T-helper 17 cell (primary cell): ENCODE measurements at places on chromosomes 4 and X. TPM values are rescaled to one million over a fixed set of nuclear protein-coding genes. Genes with fewer than 3 reads are reported as not detected.

Gene F8A2
- total RNA-seq: not detected

Gene ARMCX4
- 9.9 TPM for total RNA-seq

Gene GUCY1B1
- total RNA-seq: 15.3 TPM

Gene TMEM271
- total RNA-seq: not detected

Gene TNIP3
- total RNA-seq: 0.12 TPM

Gene DMRTC1
- total RNA-seq: not detected

Gene MAP7D2
- not detected for total RNA-seq

Gene SAP30
- total RNA-seq: 4.0 TPM

Gene MAGEC2
- total RNA-seq: not detected

Gene PRR32
- not detected for total RNA-seq

Gene ETFDH
- total RNA-seq: 22.2 TPM

Gene PGRMC2
- 39.3 TPM for total RNA-seq

Gene SYTL4
- 8.2 TPM for total RNA-seq

- no peak for DNase-seq
Measured at GRCh38 chr4:152095701-152096070, 334.9 kb upstream of the GATB start.

DNA sequence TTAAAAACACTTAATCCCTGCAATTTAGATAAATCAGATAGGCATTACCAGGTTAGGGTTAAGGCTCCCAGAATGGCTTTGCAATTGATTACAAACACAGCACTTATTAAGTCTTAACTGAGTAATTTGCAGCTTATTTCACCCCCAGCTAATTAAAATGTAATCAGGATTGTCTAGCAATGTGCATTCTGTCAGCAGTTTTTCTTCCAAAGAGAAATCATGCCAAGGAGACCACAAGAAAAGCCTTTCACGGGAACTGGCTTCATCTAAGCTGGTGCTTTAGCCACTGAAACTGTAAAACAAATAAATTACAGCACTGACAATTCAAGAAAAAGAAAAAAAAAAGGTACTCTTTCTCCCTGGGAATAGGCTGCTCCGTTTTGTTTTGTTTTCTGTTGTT lies 2.1 kb downstream of the ANOS1 start:
- DNase-seq: no peak

DNA sequence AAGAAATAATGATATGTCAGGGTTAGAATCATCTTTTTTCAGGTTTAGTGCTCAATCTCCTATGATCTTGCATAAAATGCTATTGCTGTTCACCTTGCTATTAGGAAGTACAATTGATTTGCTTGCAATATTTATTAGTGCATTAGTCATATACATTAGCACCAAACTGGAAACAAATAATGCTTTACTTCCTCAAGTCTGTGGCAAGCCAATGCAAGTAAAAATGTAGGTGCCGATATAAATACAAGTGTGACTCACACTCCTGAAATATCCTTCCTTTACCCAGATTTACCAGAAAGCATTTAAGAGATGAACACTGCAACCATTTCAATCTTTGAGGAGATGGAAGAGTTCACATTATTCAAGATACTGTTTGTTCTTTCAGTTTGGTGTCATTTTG lies 1487.7 kb upstream of the ADGRL3 start:
- no peak for DNase-seq

- DNase-seq: no peak
Measured at GRCh38 chrX:13693341-13693961, 4.5 kb downstream of the RAB9A start.

DNA sequence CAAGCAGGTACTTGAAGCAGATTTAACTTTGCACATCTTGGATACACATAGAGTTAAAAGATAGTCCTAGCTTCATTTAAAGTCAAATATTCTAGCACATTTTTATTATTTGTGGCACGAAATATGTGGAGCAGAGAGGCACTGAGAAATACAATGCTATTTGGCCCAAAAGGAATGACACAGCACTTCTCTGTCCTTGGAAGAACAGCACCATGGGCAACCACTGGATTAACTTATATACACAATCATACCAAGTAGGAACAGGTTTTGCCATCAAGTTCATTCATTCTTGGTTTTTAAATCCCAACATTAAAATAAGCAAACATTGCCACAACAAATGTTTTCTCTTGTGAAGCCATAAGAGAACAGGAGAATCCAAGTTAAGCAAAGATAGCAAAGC lies 924 bp upstream of the ENAM start:
- DNase-seq: no peak

DNA sequence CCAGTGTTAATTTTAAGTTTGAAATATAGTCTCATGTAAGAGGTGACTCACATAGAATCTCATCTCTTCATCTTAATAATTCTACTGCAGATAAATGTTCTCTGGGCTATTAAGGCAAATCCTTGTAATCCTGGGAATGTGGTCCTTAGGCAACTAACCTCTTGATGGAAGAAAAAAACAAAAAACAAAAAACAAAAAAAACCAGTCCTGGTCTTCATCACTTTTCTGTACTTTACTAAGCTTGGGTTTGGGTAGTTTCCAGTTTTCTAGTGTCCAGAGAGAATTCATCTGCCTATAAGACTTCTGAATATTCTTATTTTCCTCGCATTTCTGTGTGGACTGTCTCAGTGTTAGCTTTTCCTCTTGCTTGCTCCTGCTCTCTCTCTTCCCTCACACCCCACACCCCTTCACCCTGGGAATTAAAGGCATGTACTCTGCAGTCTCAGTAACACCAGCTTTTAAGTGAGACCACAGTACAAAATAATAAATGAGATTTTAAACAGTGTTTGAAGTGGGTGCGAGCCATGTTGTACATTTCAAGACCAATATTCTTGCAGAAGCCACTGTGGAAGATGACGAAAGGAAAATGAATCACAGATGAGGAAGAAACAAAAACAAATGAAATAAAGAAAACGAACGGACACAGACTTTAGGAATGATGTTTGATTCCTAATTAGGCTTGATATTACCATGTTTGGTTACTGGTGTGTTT lies 51.7 kb downstream of the HAND2 start:
- no peak for DNase-seq

DNA sequence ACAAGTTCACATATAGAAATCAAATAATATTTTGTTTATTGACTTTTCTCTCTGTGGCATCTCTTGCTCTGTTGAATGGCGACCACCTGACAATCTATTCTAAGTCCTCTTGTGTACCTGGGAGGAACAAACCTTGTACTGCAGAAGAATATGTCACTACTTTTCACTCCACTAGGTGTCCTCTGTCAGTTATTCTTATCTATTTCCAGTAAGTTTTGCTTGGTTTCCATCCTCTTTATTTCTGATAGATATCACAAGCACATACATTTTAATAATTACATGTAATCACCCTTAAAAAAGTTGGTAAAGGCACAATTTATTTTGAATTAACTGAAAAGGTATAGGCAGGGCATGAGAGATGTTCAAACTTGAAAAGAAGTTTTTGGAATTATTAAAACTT lies 238.4 kb downstream of the SNCA start:
- DNase-seq: no peak

GRCh38 chr4:83388313-83388676 lies 53.6 kb upstream of the HPSE start:
- no peak for DNase-seq

DNA sequence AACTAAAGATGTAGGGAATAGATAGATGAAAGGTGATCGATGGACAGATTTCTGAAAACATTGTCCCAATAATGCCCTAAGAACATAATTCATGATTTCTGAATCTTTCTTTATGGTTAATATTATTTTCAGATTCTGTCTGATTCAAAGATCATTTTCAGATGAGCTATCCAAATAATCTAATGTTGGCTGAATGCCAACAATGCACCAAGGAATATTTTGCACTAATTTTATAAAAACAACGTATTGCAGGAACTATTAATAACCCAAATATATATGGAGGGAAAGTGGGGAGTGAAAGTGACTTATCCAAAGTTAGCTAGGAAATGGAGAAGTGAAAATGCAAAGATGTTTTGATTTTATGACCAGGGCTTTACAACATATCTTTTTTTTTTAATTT lies 1675.5 kb downstream of the STIM2 start:
- DNase-seq: no peak

DNA sequence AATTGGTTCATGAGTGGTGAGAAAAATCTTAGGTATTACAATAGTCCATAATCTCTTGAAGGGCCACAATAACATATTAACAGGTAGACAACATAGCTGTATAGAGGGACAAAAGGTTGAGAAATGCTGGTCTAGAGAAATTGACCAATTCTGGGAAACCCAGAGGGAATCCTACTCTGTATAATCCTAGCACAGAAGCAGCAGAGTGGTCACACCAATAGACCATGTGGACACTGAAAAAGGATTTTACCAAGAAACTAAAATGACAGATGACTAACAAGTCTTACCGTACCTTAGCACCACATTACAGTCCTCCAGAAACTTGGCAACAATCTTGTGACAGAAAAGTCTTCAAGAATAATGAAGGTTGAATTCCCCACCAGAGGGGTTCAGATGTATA lies 169.1 kb upstream of the PCDH18 start:
- DNase-seq: no peak

GRCh38 chrX:2226906-2227656 lies 273.7 kb downstream of the DHRSX start:
- DNase-seq: no peak

DNA sequence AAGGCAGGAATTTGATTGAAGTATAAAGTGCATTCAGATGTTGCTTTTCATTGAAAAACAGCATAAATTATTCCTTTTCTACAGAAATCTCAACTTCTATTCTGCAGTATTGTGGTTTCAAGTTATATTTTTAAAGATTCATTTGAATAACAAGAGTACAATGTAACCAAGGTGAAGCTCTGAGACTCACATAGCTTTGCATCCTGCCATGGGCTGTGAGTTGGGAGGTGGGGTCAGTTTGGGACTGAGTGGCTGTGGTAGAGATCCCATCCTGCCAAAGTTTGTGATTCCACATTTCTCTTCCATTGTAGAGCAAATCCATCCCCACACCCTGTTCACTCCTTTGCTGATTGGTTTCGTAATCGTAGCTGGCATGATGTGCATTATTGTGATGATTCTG lies 69.2 kb downstream of the KIT start:
- no peak for DNase-seq

- no peak for DNase-seq
Measured at GRCh38 chrX:103343105-103343504, 13.1 kb downstream of the TCEAL7 start.

- DNase-seq: no peak
Measured at GRCh38 chr4:159077702-159078495, 25.0 kb upstream of the RAPGEF2 start.

DNA sequence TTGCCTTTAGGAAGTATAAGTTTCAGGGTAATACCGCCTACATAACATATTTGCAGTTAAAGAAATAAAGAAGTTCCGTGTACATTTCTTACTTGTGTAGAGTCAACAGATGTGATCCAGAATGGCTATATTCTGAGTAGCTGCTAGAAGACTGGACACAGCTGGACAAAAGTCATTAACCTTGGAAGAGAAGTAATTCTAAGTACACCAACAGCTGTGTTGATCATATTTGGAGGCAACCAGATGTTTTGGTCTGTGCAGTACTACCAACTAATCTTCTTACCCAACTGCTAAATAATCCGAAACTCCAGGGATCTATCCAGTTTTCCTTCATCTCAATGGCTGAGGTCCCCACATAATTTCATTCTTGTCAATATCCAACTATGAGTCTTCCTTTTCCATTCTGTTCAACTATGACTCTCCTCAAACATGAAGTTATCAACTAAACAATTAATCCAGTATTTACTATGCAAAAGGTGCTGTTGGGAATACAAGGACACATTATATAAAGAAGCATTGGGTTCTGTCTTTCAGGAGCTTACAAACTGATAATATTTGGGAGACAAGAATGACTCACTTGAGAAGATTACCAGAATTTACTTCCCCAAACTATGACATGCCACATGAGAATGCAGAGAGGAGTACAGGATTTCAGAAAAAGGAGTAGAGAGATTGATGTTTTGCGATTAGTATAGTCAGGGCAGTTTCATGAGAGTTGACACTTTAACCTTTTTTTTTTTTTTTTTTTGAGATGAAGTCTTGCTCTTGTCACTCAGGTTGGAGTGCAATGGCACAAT lies 78.2 kb downstream of the COL4A6 start:
- DNase-seq: no peak

DNA sequence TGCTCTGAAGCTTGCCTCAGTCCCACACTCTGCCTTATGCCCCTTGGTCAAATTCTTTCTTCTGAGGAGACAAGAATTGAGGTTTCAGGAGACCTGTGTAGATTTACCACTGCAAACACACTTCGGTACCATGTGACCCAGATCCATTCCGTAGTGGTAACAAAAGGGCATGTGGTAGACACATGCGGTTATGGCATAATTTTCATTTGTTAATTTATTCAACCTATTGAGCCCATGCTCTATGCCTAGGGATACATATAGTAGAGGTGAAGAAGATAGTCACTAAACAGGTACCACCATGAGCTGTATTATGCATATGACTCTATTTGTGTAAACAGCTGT lies 190.9 kb downstream of the NDST4 start:
- DNase-seq: no peak

DNA sequence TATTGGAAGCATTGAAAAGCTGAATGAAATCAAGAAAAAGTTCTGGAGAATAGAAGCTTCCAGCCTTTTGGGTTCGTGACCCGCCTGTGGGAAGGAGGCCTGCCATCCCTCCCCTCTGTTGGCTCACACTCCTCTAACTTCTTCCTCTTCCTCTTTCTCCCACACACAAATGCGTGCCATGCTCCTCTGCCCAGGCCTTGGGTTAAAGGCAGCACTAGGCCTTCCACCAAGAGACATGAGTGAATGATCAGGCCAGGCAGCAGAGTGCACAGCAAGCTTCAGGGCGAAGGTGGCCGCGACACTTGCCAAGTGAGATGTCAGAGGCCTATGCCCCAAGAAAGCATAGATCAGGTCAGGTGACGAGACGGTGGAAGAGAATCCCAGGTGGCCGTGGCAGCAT lies 38.4 kb downstream of the FAM193A start:
- no peak for DNase-seq

DNA sequence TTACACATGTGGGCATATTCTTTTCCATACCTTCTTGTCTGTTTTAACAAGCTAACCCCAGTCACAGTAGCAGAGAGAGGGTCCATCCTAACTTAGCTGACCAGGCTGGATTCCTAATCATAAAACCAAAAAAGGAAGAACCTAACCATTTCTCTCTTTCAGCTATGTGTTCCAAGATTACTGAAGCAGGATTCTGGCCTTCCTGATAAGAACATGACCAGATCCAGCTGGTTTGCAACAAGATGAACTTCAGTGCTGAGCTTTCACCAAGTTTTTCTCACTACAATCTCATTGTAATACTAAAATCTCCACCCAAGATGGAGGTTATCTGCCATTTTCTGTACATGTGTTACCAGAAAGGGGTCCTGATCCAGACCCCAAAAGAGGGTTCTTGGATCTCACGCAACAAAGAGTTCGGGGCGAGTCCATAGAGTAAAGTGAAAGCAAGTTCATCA lies 20.4 kb upstream of the UBA6 start:
- no peak for DNase-seq

DNA sequence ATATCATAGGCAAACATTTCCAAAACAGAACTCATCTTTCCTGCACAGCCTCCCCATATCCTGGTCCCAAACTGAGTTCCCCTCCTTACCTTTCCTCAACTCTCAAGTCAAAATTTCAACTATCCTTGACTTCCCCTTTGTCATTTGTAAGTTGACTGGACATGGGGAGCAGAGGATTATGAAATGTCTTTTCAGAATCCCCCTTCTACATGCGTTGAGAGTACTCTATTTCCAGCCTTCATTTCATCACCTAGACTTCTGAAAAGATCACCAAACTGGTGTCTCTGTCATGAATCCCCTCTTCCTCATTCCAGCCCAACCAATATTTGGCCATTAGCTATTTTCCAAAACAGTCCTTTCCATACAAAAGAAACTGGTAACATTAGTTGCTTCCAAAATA lies 95.2 kb downstream of the SYNPO2 start:
- no peak for DNase-seq

GRCh38 chrX:39242187-39242586 lies 440.9 kb downstream of the MID1IP1 start:
- DNase-seq: no peak

GRCh38 chrX:56746996-56747395 lies 18.0 kb downstream of the NBDY start:
- DNase-seq: no peak
